ENCODE measurements at places on chromosomes 5 and 9.

DNA sequence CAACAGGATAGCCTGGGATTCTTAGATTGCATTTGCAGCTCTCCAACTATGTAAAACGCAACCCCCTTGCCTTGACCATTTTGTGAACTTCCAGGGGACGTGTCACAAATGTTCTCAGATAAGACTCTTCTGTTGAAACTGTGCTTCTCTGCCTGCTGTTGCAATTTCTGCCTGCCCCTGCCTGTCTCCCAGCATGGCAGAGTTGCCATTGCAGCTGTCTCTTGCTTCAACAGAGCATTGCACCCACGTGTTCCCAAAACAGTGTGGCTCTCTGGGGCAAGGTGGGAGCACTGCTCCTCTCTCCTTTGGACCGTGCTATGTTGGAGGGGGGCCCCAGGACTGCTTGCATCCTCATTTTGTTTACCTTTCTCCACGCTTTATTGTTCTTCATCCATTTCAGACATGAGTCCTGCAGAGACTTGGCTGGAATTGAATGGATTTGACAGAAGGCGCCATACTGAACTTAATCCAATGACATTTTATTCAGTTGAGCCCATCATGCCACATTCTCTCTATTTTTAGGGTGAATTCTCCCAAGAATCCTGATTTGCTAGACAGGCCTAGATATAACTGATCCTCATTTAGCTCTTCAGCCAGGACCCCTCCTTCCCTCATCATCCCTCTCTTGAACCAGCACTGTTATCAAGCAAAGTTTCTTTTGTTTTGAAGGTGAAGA is 90.7 kb downstream of the MAT2B start:
- DNase-seq, result no peak

GRCh38 chr9:72445306-72445995 is 76.0 kb upstream of the TMC1 start:
- no peak for DNase-seq

GRCh38 chr5:12672141-12672540 is 767.9 kb upstream of the CTNND2 start:
- DNase-seq, result no peak

- no peak for DNase-seq
These were observed 735 bp downstream of the IDNK start for GRCh38 chr9:83623679-83624076.

DNA sequence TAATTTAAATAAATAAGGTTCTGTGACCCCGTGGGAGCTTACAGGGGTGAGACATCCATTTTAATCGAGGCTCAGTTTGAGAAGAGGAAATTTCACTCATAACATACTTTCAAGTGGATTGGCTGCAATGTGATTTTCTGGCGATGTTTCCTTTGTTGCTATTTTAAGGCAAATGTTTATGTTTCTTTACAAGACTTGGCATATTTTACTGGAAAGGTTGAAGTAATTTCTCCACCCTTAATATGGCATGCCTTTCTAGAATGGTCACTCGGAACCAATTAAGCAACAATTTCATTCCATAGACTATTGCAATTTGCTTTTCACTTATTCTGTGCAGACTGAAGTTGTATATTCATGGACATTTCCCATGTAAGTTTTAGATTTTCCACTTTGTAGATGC is 438.0 kb upstream of the WWC1 start:
- DNase-seq, result no peak

DNA sequence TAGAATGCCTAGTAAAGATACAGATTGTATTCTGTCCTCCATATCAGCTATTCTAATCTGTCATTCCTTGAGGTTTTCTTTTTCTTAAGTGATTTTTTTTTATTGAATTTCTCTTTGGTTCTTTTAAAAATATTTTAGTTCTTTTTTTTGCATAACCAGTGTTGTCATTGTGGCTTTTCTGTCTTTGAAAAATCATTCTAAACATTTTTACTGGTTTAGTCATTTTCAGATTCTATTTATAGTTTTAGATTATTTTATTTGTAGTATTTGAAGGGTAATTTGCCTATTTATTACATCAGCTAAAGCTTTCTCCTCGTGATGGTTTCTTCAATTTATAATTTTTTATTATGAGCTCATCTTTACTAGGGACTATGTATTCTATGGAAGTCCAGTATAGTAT is 78.1 kb downstream of the NDUFAF2 start:
- DNase-seq, result no peak

DNA sequence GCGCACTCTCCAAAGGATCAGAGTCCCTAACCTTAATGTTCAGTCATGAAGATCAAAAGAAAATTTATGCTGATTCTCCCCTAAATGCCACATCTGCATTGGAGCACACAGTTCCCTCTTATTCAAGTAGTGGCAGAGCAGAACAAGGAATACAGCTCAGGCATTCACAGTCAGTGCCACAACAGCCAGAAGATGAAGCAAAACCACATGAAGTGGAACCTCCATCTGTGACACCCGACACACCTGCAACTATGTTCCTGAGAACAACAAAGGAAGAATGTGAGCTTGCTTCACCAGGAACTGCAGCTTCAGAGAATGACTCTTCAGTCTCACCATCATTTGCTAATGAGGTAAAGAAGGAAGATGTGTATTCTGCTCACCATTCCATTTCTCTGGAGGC is 40.0 kb downstream of the CMYA5 start:
- no peak for DNase-seq

GRCh38 chr5:141668601-141669265 is 13.3 kb downstream of the ARAP3 start:
- no peak for DNase-seq

DNA sequence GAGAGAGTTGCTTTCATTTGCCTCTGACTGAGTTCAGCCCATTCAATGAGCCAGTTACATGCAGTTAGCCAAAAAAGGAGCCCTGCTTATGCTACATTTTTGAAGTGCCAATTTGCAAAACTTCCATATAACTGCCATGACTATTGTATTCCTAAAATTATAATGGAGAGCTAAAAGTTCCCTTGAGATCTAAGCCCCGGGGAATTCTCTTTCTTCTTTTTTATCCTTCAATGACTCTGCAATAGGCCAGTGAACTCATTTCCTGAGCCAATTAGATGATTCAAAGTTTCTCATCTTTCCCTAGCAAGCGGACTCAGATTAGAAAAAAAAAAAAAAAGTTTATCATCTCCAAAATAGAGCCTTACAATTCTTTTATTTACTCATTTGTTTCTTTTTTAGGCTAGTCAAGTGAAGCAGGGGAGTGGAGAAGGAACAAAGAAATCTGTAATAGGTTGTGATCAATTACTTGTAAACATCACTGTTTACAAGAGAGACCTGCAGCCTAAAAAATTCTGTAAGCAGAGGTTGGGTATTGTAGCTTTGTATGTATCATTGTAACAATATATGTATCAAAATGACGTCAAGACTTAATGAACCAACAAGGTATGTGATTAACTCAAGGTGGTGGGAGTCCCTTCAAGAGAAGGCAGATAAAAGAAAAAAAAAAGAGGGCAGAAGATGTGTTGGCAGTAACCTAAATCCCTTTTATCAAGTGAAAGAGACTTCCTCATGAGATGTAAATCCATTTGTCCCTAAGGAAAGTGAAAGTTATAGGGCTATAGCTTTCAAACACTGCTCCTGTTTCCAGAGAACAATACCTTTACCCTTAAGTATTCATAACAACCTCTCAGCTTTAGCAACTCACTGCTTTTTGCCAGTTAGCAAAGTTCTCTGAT is 48.7 kb upstream of the HOMER1 start:
- no peak for DNase-seq

DNA sequence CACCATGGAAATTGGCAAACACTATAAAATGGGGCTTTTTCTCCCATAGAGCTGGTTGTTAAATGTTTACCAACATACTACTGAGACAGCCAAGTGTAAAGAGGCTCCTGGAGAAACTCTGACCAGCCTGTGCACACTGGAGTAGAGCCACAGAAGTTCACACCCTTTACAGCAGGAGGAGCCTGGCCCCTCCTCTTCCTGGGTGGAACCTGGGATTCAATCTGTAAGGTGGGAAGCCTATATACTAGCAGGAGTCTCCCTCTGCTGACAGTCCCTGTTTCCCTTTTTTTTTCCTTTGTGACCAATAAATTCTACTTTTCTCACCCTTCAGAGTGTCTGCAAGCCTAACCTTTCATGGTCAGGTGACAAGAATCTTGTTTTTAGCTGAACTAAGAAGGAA is 10.4 kb upstream of the SLC30A5 start:
- DNase-seq, result no peak

All from progenitor cell of endocrine pancreas (in vitro differentiated cells).